ENCODE measurements at places on chromosomes 7 and 10.

DNA sequence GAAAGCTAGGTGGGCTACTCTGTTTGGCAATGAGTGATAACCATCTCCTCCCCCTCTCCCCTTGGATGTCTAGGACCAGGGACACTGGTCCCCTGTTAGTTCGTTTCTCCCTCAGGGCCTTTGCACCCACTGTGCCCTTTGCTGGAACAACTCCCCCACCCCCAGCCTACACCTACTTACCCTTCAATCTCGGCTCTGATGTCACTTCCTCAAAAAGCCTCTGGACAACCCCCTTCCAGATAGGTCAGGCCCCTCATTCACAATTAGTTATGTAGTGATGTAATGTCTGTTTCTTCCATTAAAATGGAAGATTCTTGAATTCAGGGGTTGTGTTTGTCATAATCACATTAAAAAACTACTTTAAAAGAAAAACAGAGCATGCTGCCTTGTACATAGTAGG, 152.9 kb downstream of the SNX10 start:
- no peak for DNase-seq

GRCh38 chr7:48089046-48090003, at the start of gene UPP1:
TSS of gene UPP1 (plus strand) at chr7:48089265. CDS start at chr7:48094784, 5,519 bp downstream.
- peak; percentile 87 for DNase-seq

- DNase-seq: no peak
Observed at GRCh38 chr10:51964630-51965029, 265.2 kb upstream of the CSTF2T start.

- DNase-seq: no peak
Observed at GRCh38 chr7:43612599-43613589, 30.0 kb downstream of the STK17A start.

DNA sequence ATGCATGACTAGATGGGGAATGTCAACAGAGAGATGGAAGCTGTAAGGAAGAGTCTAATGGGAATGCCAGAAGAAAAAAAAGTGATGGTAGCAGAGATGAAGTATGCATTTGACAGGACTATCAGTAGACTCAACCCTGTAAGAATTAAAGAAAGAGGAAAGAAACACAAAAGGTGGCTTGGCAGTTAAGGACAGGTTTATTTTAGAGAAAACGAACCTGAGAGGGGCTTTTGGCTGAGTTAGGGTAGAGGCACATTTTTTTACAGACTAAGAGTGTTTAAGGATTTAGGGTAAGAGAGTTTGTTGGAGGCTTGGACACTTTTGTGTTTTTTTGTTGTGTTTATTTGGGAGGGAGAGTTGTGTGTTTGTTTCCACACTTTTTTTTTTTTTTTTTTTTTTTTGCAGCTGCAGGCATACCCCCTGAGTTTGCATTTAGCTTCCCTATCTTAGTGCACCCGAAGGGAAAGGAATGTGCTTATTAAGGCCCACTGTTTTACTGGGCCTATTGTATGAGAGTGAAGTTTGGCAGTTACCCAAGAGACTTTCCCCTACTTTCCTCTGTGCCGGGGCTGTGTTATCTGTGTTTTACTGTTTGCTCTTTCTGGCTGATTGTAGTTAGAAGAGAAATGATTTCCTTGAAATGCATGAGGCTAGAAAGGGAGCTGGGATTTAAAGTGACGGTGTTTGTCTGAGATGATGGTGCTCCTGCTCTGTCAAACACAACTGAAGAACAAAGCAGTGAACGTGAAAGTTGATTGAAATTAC, 32.0 kb downstream of the NPVF start:
- DNase-seq: no peak

GRCh38 chr7:148911626-148912025, 27.5 kb upstream of the EZH2 start:
- no peak for DNase-seq

Data from NCI-H774 (cell line).